ENCODE measurements at places on chromosomes 4 and X.
A peak's percentile ranks its signal among the peaks of the same experiment; 100 is the strongest.

DNA sequence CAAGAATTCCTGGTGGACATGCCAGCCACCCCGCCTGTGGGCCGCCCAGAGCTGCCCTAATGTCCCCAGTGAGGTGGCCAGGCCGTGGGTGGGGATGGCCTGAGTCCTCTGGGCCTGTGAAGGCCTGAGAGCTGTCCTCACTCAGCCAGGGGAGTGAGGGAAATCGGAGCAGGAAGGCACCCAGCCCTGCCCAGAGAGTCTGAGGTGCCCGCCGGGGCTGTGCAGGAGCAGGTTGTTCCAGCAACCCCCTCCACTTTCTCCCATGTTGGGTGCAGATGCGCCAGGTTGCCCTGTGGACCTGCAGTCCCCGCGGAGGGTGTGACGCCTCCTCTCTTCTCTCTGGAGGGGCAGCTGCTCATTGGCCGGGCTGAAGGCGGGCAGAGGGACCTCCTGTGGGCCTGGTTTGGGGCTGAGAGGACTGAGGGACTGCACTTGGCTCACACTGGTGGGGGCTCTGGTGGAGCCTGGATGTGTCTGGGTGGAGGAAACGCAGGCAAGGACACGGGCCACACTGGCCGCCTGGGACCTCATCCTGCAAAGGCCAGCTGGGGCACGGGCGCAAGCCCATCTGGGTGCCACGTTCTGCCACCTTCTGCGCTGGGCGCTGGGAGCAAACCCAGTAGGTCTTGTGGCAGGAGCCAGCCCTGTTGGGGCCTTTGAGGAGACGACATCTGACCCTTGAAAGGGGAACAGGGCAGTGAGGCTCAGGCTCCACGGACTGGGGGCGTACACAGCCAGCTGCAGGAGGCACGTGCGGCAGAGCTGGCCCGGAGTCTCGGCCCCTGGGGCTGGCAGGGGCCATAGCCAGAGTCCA lies 14.0 kb downstream of the DOK7 start:
- DNase-seq, result no peak

DNA sequence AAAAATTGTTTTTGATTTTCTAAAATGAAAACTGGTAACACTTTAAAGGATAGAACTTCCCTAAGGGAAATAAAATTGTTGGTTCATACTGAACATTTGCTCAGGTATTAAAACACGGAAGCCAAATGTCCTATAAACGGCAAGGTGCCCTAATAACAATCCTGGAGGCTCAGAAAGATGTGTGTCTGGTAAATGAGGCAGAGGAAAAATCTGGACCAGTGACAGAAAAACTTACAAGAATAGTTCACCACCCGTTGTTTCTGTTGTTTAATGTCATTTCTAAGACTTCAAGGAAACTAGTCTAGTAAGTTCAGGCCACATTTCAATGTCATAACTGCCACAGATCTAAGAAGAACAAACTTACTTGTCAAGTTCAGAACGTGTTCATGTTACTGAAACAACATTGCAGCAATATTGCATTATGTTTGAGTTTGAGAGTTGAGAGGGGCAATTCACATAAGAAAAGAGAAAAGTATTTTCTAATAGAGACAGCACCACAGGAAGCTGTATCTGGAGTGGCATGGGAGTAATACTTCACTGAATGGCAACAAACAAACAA lies 476.6 kb downstream of the GRXCR1 start:
- DNase-seq, result no peak

GRCh38 chr4:184102488-184102887 lies 115.2 kb downstream of the ENPP6 start:
- no peak for DNase-seq

DNA sequence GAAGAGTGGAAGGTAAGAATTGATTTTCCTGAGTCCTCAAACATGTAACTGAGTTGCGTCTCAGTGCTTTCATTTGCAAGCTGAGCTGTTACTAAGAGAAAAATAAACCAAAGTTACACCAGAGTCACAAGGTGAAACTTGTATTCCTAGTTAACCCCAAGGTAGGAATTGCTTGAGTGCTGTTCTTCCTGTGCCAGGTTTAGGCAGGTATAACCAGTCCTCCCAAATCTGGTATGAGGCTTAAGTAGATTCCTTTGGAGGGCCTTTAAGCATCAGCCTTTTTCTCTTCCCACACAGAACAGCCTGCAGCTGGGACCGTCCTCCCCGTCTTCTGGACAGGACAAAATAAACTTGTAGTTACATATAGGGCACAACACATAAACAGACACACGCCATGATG lies 2.3 kb upstream of the BTC start:
- DNase-seq, result no peak

DNA sequence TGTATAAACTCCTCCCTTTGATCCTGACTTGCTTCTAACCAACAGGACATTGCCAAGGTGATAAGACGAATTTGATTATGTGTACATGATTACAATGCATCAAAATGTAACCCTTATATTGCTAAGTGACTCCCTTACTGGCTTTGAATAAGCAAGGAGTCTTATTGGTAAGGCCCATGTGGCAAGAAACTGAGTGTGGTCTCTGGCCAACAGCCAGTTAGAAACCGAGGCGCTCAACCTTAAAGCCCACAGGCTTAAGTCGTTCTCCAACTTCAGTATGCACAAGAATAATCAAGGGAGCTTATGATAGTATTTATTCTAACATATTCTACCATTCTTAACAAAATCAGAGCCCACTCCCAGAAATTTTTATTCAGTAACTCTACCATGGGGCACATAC lies 374.2 kb upstream of the F9 start:
- DNase-seq, result no peak

GRCh38 chr4:26235500-26235899 lies 85.3 kb upstream of the RBPJ start:
- DNase-seq, result no peak

GRCh38 chr4:48141048-48141447 lies 7.0 kb upstream of the TXK start:
- peak; percentile 16 for DNase-seq

DNA sequence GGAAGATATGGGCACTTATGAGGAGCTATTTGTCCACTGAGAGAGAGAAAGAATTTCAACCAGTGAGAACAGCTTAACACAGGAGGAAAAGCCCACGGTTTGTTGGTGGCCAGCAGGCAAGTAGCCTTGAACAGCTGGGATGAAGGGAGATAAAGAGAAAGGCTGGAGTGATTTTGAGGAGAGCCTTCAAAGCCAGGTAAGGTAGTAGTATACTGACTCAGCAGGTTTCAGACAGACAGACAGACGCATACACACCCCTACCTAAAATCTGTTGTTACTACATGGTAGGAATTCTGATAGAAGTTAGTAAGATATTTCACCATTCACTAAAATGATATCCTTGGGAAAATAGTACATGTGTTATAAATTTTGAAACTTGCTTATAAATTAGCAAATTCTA lies 60.5 kb downstream of the SEC24D start:
- no peak for DNase-seq

- DNase-seq, result peak; percentile 54
Measured at GRCh38 chr4:67327245-67328017, 217.9 kb downstream of the CENPC start.

- no peak for DNase-seq
Measured at GRCh38 chrX:99588936-99589335, 821.1 kb downstream of the PCDH19 start.

GRCh38 chrX:9905288-9905687 lies 61.9 kb upstream of the CLDN34 start:
- DNase-seq, result no peak

- DNase-seq, result no peak
Measured at GRCh38 chr4:47525154-47525819, 40.2 kb downstream of the ATP10D start.

GRCh38 chr4:10057023-10057395 lies 35.7 kb upstream of the SLC2A9 start:
- no peak for DNase-seq

- no peak for DNase-seq
Measured at GRCh38 chr4:98959411-98959810, 30.5 kb upstream of the EIF4E start.

GRCh38 chrX:24085101-24085500 lies 30.3 kb downstream of the EIF2S3 start:
- no peak for DNase-seq

DNA sequence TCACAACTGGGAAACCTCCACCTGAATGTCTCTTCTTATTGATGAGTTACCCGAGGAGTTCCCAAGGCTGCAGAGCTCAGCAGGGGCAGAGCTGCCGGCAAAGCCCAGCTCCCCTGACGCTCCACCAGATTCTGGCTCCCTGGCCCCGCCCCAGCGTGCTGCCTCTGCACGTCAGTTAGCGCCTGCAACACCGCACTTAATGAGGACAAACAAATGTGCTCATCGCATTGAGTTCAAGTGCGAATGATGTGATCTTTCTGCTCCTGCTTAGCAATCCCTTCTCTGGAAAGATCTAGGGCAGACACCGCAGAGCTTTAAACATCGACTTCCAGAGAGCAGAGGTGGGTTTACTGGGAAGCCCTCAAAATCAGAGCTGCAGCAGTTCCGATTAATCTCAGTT lies 55.5 kb upstream of the FBXW7 start:
- peak; percentile 7 for DNase-seq

DNA sequence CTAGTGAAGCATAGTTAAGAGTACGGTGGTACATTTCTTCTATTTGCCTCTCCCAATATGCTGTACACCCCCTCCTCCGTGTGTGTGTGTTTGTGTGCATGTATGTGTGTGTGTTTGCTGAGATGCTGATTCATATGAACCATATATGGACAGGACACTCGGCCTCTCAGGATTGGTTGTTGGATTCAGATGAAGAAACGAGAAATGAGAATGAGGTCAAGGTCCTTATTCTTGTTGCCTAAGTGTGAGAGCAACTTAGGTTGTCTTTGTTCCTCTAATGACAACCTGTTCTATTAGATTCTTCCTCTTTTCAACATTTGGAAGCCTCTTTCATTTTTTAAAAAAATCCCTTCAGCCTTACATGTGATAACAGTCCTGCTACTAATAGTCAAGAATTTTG lies 1387.6 kb downstream of the STIM2 start:
- DNase-seq, result no peak

DNA sequence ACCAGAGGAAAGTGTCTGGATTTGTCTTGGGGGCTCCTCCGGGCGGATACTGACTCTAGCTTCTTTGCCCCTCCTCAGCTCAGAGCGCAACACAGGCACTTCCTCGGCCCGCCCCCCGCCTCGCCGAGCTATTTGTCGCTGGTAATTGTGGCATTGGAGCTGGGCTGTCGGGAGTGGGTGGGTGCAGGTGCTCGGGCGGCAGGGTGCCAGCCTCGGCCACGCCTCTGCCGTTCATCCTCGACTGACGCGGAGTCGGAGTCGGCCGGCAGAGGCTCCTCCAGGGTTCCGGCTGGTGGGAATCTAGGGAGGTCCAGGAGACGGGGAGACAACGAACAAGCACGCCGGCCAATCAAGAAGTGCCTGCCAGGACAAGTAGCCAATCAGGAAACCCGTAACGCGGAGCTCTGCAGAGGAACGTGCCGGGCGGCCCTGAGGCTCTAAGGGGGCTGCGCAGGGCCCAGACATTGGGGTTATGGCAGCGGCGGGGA lies 3.9 kb upstream of the SYN1 start:
- DNase-seq, result peak; percentile 89

DNA sequence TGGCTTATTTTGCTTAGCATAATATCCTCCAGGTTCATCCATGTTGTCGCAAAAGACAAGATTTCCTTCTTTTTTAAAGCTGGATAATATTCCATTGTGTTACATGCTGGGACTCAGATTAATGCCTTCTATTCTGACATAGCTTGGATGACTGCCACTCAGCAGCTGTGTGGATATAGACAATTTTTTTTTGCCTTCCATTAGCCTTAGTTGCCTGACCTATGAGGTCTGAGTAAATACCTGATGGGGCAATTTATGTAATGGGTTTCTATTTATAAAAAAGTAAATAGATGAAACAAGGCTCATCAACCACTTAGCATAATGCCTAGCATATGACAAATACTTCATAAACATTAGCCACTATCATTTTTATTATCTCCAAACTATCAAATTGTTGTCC lies 515.4 kb downstream of the ZNF674 start:
- no peak for DNase-seq

GRCh38 chrX:86154553-86154952 lies 6.3 kb downstream of the DACH2 start:
- DNase-seq, result no peak

GRCh38 chr4:21092531-21092930 lies 392.3 kb downstream of the PACRGL start:
- DNase-seq, result no peak

DNA sequence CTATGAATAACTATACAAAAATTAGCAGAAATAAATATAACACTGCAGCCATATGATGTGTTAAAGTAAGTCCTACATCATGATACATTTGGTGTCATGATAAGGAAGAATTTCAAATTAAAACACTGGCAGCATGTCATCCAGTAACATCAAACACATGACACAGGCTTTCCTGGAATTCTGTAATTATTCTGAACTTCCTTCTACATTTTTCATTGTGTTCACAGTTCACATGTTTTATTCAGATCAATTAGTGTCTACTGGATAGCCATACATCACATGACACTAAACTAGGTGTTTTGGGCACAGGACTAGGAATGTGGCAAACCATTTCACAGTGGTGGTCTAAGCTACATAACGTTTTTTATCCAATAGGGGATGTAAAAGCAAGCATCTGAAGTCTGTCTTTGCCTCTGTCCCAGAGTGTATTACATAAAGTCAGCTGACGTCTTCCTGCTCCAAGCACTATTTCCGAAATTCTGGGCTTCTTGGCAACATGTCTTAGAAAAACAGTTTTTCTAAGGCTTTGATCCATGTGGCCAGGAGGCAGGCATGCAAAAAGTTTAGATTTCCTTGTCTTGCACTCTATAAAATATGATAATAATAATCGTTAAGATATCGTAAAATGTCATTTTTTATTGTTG lies 707.9 kb downstream of the CENPC start:
- DNase-seq, result no peak

DNA sequence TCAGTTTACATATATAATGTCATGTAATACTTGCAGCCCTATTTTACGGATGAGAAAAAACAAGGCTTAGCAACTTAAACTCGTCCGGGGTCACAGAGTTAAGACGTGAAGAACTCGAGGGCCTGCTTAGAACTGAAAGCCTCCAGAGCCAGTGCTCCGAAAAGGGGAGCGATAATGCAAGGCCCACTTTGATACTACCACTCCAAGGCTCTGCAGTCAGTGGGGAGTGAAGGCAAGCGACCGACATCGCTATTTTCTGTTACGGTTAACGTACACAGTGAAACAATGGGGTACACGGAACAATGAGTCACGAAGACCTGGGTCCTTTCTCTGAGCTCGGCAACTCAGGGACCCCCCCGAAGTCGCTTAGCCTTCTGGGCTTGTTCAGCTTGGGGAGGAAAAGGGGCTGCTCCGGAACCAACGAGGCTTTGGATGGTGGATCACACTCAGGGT lies 965 bp downstream of the PPA2 start:
- no peak for DNase-seq

- DNase-seq, result no peak
Measured at GRCh38 chr4:166366012-166366411, 493.0 kb downstream of the TLL1 start.

GRCh38 chr4:60562334-60562733 lies 637.8 kb upstream of the ADGRL3 start:
- no peak for DNase-seq

DNA sequence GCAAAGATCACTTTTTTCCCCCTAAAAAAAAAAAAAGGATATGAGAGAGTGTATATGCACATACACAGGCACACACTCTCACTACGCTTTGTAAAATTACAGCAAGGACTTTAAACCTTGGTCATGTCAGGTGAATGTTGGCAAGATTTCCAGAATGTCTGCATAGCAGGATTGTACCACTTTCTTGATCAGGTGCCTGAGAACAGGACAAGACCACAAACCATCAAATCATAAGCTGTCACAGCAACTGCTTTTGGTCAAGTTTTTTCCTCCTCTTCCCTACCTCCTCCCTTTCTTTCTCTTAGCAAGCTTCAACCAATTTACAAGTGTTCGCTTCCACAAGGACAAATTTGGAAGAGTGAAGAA lies 15.3 kb downstream of the PPARGC1A start:
- DNase-seq, result no peak

Data from SK-N-DZ (cell line).